Activated naive CD4-positive, alpha-beta T cell treated with anti-CD3 and anti-CD28 coated beads, Interleukin-2, amount 10 ng/mL, durations not matched to agents 7 days and 5 days (primary cell): ENCODE measurements at places on chromosomes 2 and 18.

GRCh38 chr2:58896638-58897037, 655.5 kb upstream of the FANCL start:
- no peak for DNase-seq

DNA sequence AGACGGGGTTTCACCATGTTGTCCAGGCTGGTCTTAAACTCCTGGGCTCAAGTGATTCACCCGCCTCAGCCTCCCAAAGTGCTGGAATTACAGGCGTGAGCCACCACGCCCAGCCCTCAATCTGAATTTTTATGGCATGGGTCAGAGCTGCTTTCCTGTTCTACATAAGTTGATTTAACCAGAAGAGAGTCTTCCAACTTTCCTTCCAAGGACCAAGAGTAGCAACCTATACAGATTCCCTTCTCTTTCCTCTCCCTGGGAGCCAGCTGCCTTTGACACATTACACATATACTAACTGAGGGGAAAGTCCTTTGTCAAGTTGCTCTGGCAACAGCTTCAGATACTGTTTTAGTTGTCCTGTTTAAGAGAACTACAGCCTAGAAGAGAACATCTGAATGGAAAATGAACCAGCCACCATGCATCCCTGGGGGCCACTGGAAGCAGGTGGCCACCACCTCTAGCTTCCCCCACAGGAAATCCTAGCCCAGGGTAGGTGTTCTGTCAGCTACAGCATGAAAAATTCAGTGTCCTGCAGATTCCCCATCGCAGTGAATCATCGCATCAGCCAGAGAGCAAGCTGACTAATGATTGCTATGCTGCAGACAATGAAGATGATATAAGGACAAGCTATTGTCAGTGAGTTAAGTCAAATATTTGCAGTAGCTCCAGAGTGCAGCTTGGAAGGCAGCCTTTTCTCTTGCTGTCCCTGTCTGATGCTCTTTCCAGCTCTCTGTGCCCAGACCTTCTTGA, 62.9 kb downstream of the POMC start:
- DNase-seq, result no peak

DNA sequence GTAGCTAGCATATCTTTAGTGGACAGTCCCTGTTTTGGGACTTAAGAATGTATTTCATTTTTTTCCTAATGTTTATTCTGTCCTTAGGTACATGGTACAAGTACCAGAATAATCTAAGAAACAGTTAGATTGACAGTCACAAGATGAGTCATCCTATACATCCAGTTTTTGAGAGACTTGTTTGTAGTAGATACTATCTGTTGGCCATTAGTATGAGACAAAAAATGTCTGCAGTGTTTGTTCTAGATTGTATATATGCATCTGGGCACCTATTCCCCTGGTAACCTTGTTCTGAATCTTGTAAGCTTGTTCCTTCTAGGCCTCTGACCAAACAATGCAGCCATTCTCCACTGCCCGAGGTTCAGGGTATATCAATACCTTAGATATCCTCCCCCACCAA, 1343.5 kb downstream of the SUCLG1 start:
- no peak for DNase-seq

- peak; percentile 42 for DNase-seq
Observed at GRCh38 chr2:11073251-11073650, 82.0 kb upstream of the SLC66A3 start.

DNA sequence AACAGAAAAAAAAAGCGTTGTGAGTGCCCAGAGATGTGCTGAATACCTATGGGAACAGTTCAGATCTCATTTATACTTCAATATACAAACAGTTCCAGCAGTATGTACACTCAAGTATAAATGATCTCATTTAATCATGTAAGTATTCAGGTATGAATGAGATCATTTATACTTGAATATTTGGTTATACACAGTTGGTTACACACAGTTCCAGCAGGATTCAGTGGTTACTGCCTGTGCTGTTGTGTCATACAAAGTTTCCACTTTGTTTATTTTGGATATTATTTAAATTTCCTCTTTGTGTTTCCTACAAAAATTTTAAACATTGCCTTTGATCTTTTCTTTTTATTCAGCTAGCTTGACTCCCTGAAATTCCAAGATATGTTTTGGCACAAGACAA, 293.5 kb upstream of the SLC39A10 start:
- DNase-seq, result no peak

DNA sequence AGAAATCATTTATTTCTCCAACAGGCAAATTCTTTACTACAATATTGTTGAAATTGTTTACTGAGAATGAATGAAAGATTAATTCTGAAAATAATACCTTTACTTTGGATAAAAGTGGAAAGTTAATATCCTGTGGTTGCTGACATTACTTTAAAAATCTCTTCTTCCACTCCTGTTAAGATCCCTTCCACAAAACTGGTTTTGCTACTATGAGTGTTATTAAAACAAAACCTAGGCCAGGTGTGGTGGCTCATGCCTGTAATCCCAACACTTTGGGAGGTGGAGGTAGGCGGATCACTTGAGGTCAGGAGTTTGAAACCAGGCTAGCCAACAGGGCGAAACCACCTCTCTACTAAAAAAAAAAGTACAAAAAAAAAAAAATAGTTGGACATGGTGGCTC, 123.9 kb upstream of the CCDC150 start:
- DNase-seq, result no peak

DNA sequence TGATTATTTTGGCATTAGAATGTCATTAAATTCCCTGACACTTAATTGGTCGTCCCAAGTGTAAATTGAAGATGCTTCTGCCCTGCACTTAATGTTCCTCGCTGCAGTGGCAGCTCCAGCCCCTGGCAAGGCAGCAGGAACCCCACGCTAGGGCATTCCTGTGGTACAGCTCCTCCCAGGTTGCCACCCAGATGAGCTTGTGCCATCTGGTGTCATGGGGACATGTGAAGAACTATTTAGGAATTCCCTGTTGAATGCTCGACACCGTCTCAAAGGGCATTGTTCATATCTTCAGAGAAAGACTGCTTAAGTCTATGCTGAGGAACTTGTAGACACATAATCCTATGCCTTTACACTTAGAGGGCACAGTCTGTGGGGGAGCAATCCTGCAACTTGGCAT, 38.9 kb downstream of the BCL2L11 start:
- DNase-seq, result no peak
